ENCODE measurements at places on chromosomes 1 and 21. TPM values are rescaled to one million over a fixed set of nuclear protein-coding genes. Genes with fewer than 3 reads are reported as not detected.

GRCh38 chr1:86387916-86388627 is 8.1 kb downstream of the ODF2L start:
- no peak overlapping the region for H3K4me3 ChIP-seq
- H3K4me1 ChIP-seq, result no peaks in the 10 kb centered on the region
- no peaks in the 10 kb centered on the region for H3K27me3 ChIP-seq
- no peaks in the 10 kb centered on the region for H3K36me3 ChIP-seq

- no peak for DNase-seq
- no peaks in the 10 kb centered on the region for H3K36me3 ChIP-seq
- no peak overlapping the region for H3K4me3 ChIP-seq
- no peak overlapping the region for H3K27ac ChIP-seq
- H3K27me3 ChIP-seq, result peaks cover 10% of the 10 kb centered on the region
Measured at GRCh38 chr1:61450872-61451571, 273.9 kb downstream of the TM2D1 start.

The CXADR gene
- total RNA-seq, result 54.9 TPM

DNA sequence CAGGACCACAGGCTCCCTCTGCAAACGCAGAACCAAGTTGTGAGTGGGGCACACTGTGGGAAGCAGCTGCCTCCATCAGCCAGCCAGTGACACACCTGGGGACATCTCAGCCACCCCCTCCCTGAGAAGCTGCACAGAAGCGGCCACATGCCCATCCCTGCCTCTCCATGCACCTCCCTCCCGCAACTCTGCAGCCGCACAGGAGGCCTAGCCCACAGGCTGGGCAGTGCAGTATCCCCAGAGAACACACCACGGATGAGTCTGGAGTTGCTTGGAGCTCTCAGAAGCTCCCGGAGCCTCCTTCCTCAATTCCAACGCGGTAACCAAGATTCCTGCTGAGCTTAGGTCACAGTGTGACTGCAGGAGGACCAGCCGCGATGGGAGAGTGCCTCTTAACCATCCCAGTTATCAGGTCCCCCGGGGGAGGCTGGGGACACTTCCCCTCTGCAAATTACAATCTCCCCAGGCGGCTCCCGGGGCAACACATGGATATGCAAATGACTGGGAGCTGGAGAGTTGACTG is 1.2 kb upstream of the WNT3A start:
- no peaks in the 10 kb centered on the region for H3K36me3 ChIP-seq
- H3K4me1 ChIP-seq, result no peaks in the 10 kb centered on the region
- no peak for DNase-seq
- H3K27me3 ChIP-seq, result peaks cover 29% of the 10 kb centered on the region
- no peak overlapping the region for H3K4me3 ChIP-seq

The TCHH gene
- total RNA-seq, result 0.49 TPM

DNA sequence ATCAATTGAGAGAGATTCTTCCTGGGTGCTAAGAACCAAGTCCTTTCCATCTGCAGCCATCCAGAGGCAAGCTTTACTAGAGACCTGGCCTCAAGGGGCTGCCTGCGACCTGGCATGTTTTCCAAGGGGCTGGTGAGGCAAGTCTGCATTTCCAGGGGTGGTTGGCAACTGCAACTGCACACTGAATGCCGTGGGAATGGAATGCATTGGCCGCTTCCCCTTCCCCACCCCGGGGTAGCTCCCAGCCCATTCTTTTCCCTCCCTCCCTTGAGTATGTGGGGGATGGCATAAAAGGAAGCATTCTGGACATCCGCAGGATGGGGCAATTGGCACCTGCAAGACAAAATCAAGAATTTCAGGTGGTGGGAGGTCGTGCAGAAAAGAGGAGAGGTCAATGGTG is 155.1 kb downstream of the IGSF21 start:
- H3K36me3 ChIP-seq, result no peaks in the 10 kb centered on the region
- no peak overlapping the region for H3K4me3 ChIP-seq
- no peak overlapping the region for H3K27ac ChIP-seq

DNA sequence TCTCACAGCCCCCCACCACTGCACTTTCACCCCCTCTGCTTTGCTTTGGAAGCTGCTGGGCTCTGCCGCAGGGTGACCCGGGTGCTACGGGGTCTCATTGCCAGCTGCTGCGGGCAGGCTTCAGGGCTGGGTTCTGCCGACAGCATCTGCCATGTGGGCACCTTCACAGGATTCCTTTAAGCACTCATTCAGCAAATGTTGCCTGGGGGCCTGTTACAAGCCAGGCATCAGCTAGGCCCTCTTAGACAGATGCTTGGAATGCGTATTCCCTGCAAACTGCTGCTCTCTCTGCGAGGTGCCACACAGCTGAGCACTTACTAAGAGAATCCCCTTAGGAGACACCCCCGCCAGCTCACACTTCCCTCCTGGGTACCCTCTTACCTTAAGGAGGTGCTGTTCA is 29.2 kb downstream of the COL16A1 start:
- DNase-seq, result no peak
- peaks cover 46% of the 10 kb centered on the region for H3K4me1 ChIP-seq
- peaks cover 11% of the 10 kb centered on the region for H3K27me3 ChIP-seq
- H3K4me3 ChIP-seq, result no peak overlapping the region
- peak overlapping the region; percentile 88 for H3K27ac ChIP-seq

DNA sequence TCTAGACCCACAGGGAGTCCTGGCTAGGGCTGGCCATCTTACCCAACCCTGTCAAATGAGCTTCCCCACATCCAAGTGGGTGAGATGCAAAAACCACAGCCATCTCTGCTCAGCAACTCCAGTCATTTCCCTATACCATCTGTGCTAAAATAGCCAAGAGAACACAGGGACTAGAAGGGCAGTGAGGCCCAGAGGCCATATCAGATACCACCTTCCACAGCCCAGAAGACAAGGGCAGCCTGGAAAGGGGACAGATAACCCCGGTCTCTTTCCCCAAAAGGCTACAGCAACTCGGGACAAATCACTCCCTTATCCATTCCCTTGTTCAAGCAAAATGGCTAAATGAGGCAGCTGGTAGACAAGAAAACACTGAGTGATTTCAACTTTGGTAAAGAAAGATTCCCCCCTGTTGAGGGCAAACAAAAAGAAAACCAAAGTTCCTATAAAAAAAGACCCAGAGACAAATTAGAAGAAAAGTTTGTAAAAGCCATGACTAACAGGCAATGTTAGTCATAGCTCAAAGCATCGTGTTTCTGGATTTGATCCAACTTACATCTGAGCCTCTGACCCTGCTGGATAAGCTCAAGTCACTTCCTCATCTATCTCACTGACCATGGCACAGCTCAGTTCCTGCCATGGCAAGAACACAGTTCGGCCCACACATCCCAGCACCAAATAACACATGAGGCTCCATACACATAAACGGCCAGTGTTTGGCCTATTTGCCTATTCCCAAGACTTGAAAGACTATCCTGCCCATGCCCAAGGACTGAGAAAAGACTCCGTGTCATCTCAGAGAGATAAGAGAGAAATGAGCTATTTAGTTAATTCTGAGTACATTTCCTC is 3.1 kb downstream of the LAMB3 start:
- no peak overlapping the region for H3K4me3 ChIP-seq
- peaks cover 8% of the 10 kb centered on the region for H3K27me3 ChIP-seq
- no peaks in the 10 kb centered on the region for H3K36me3 ChIP-seq
- no peak overlapping the region for H3K27ac ChIP-seq
- DNase-seq, result no peak
